ENCODE measurements at places on chromosomes 2 and 18.

- no peak for DNase-seq
Observed at GRCh38 chr2:65264821-65265670, 37.4 kb downstream of the ACTR2 start.

GRCh38 chr2:74291886-74292621 lies 51.2 kb downstream of the SLC4A5 start:
- DNase-seq, result no peak

- DNase-seq, result no peak
Observed at GRCh38 chr2:63729362-63729761, 112.3 kb upstream of the UGP2 start.

DNA sequence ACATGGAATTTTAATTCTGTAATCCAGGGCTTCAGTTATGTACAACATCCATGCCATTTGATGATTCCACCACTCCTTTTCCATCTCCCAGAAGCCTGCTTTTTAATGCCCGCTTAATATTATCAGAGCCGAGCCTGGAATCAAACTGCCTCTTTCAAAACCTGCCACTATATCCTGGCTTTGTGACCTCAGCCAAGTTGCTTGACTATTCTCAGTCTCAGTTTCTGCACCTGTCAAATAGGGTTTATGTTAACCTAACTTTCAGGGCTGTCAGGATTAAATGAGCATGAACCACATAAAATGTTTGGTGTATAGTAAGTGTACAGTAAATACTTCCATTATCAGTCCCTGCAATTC lies 108.7 kb downstream of the XRCC5 start:
- DNase-seq, result no peak

DNA sequence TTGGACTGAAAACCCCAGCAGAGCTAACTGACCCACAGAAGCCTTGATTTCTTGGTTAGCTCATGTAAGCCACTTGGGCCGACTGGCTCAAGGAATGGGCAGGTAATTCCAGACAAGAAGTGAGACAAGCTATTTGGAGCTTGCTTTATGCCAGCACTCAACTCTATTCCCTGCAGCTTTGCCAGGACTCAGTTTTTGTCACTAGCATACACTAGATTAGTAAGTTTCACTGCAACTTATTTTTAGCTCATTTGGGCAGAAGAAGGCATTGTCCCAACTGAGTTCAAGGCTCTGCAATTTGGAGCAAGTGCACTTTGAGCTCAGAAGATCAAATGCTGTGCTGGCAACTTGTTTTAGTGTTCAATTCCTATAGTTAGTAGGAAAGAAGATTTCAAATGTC lies 116.1 kb downstream of the SLC4A3 start:
- no peak for DNase-seq

DNA sequence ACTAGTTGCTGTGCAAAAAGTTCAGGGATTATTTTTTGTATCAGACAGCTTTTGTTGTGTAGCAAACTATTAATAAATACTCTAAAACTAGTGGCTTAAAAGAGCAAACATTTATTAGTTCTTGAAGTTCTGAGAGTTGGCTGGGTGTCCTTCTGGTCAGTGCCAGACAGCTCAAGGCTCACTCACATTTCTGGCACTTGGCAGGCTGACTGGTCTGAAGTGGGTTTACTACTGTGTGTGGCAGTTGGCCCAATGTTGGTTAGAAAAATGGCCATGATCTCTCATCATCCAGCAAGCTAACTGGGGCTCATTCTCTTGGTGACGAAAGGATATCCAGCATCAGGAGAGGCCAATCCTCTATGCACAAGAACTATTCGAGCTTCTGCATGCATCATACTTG lies 71.4 kb upstream of the ZNF385B start:
- no peak for DNase-seq

GRCh38 chr2:9538000-9538507 lies 17.6 kb downstream of the ADAM17 start:
- no peak for DNase-seq

DNA sequence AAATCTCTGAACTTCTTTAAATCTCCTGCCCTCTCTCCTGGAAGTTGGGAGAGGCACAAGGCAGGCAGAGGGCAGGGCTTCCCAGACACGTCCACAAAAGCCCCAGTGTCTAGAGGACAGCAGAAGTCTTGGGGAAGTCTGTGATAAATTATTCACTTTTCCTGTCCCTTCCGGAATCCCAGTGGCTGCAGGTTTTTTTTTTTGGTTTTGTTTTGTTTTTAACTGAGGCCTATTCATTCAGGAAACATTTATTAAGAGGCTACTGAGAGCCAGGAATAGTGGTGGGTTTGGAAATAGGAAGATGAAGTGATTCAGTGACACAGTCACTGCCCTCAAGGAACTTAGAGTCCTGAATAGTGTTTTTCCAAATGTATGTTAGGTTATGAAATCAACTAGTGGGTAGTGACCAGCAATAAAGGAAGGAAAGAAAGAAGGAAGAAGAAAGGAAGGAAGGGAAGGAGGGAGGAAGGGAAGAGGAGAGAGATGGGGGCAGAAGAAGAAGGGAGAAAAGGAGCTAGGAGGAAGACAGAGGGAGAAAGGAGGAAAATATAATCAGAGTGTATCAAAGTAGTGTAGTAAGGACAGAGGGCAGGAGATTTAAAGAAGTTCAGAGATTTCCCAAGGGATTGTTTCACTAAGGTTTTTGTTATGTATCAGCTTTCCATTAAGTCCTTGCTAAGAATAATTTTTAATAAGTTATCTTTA lies 98.9 kb upstream of the ZFP36L2 start:
- no peak for DNase-seq

GRCh38 chr18:35042389-35043071 lies 1.3 kb downstream of the MAPRE2 start:
- no peak for DNase-seq

- no peak for DNase-seq
Observed at GRCh38 chr2:1602278-1603010, 141.9 kb downstream of the PXDN start.
